Putamen (tissue), 1 donor: ENCODE measurements at places on chromosomes 16 and 17.

DNA sequence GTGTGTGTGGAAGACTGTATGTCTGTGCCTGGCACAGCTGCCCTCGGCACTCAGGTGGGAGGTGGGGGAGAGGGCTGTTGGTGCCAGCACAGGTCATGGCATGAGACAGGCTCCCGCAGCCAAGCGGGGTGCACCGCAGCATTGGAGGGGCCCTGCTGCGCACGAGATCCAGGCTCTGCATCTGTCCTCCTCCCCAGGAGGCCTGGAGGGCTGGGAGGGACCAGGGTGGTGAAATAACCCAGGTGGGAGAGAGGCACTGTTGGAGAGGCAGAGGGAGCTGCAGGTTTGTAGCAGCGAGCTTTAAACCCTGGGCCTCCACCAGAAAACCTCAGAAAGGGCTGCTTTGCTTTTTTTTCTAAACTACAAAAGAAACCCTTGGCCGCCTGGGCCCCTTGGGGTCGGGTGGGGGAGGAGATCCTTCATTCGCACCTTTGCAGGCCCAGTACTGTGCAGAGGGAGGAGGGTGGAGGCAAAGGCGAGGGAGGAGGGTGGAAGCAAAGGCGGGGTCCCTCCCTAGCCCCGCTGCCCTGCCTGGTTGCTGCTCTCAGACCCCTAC lies 241.7 kb downstream of the SEC14L1 start:
- no peak for DNase-seq

GRCh38 chr16:30923554-30924075 lies at the start of gene FBXL19:
TSS of gene FBXL19 (plus strand) at chr16:30923572. CDS start at chr16:30925755, 2,183 bp downstream.
- DNase-seq = no peak

GRCh38 chr17:57332501-57332900 lies 76.2 kb downstream of the MSI2 start:
- DNase-seq = no peak

GRCh38 chr17:35214631-35215273 lies 20.6 kb upstream of the SLC35G3 start:
- DNase-seq = no peak

GRCh38 chr17:72104164-72104862 lies 16.5 kb upstream of the SOX9 start:
- peak; percentile 37 for DNase-seq

- DNase-seq = peak; percentile 44
These were observed 689 bp upstream of the TBC1D24 start for GRCh38 chr16:2473999-2474876.

DNA sequence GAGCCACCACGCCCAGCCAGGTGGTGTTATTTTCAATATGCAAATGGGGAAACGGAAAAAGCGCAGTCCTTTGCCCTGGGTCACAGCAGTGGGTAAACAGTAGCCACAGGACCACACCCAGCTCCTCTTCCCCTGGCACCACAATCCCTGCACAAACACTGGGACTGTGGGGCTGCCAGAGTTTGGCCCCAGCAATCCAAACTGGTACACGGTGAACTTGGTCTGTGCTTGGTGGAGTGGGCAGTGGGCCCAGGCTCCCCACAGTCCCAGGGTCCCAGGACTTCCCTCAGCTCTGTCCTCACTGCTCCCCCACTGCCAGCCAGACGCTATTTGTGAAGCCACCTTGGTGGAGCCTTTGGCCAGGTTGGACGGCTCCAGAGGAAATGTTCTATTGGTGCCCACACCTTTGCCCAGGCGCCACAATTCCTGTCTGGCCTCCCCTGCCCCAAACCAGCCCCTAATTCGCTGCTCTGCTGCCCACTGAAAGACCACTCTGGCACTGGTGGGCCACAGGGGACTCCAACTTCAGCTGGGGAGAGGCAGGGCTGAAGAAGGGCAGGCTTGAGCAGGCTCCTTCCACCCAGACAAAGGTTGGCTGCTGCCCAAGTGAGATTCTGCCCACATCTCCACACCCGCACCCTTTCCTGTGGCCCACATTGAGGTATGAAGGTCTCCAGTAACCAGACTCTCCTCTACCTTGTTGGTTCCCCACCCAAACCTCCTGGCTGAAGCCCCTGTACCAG lies 2.1 kb downstream of the CHAD start:
- DNase-seq = no peak

- DNase-seq = no peak
These were observed 113.5 kb downstream of the CMIP start for GRCh38 chr16:81558077-81558443.

GRCh38 chr17:57463103-57463885 lies 207.0 kb downstream of the MSI2 start:
- no peak for DNase-seq

DNA sequence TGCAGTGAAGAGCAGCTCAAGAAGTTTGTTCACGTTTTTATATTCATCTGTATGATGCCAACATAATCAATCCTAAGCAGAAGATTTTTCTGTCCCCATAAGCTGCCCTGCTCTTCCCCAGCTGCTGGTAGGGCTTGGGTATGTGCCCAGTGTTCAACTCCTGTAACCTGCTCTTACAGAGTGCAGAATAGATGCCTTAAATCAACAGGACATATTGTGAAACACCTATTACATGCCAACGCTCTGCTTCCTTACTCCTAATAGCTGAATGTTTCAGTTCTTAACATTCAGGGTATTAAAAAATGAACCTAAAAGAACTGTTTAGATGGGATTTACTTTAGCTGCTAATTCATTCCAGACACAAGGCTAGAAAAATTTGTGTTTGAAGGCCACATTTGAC lies 190.9 kb downstream of the HS3ST3A1 start:
- DNase-seq = no peak
